CD8-positive, alpha-beta memory T cell (primary cell): ENCODE measurements at places on chromosomes 1 and 21.

DNA sequence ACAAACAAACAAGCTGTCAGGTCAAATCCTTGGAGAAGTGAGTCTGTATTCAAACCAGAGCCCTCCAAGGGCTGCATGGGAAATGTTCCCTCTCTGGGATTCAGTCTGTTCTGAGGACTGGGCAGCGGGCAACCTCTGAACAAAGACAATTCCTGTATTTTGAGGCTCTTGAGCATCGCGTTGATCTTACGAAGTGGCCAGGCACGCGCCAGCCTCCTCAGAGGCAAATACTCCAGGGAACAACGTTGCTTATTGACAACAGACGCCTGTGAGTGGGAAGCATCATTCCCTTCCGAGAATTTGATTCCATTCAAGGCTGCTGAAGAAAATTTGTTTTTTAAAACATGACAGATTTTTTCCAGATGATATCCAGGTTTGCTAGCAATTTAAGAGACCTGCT is 20.0 kb upstream of the TACSTD2 start:
- no peak for DNase-seq

DNA sequence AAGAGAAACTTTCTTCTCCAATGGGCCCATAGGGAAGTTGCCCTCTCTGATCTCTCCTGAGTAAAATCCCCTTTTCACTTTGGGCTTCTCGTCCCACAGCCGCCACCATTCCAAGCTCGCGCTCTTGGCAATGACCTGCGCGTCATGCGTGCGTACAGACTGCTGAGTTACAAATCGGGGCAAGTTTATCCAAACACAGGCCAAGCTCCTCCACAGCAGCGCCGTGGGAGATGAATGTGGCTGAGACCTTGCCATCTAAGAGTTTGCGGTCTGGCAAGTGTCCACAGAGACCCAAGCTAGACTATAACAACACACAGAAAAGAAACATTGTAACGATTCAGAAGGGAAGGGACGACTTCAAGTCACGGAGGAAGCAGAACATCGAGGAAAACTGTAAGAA is 116.3 kb upstream of the SOD1 start:
- DNase-seq: no peak

- DNase-seq: no peak
Observed at GRCh38 chr21:34004013-34004938, 69.1 kb upstream of the MRPS6 start.

GRCh38 chr1:29972421-29973053 is 736.2 kb downstream of the PTPRU start:
- no peak for DNase-seq

GRCh38 chr1:47215713-47216112 is 16.3 kb downstream of the TAL1 start:
- no peak for DNase-seq

- no peak for DNase-seq
Observed at GRCh38 chr1:201594575-201595245, 55.8 kb downstream of the NAV1 start.

- no peak for DNase-seq
Observed at GRCh38 chr1:21077085-21077484, 99.6 kb downstream of the EIF4G3 start.

DNA sequence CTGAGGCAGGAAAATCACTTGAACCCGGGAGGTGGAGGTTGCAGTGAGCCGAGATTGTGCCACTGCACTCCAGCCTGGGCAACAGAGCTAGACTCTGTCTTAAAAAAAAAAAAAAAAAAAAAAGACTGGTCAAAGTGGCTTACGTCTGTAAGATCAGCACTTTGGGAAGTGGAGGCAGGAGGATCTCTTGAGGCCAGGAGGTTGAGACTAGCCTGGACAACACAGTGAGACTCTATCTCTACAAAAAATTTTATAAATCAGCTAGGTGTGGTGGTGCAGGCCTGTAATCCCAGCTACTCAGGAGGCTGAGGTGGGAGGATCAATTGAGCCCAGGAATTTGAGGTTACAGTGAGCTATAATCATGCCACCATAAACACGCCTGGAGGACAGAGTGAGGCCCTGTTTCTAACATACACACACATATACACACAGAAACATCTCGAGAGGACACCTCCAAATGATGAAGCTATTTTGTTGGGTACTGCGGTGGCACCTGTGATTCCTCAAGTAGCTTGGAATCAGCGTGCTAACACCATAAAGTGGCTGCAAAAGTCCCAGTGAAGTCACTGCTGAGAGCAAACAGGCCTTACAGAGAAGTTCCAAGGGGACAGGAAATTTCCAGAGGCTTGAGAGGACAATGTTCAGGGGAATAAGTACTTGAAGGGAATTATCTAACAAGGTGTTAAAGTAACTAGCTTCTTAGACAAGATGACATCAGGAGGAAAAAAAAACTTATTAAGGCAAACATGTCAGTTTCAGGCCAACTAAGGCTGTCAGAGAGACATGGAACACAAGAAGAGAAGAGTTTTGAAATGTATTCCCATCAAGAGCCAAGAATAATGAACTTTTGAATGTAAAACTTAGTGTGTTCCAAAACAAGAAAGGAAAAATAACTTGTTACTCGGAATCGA is 1.3 kb downstream of the NADK start:
- DNase-seq: no peak

GRCh38 chr1:107926436-107927080 is 38.4 kb downstream of the VAV3 start:
- DNase-seq: no peak

DNA sequence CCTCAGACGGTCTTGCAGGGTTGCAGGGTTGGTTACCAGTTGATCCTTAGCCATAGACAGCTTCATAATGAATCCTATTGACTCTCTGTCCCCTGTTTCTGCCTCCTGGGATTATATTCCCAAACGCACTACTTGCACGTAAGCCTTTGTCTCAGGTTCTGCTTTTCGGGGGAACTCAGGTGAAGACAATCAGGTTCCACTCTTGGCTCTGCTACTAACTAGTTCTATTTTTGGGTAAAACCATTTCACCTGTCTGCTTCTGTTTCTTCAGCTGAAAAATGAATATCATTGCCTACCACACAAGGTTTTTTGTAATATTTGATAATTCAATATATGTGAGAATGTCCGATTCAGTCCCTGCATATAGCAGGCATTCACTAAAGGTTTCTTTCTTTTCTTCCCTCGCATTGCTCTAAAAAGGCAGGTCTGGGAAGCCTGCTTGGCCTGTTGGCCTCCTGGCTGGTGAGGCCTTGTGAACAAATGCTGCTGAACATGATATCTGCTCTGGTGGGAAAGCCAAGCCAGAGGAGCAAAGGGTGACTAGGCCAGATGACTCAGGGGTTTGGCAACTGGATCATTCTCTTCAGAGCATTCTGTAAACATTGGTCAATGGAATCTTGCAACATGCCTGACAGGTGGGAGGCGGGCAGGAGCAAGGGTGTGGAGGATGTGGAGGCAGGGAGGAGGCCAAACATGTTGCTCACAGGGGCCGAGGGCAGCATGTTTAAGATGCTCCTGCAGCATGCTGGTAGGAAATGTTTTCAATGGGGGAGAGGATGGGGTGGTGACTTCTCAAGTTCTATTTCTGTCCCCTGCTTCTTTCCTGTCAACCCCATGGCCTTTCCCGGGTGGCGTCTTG is 23.8 kb downstream of the IER5 start:
- DNase-seq: no peak

GRCh38 chr1:67537667-67538018 is 107.4 kb upstream of the SERBP1 start:
- no peak for DNase-seq

- no peak for DNase-seq
Observed at GRCh38 chr1:184861755-184862336, 107.2 kb upstream of the EDEM3 start.

GRCh38 chr1:37238364-37239224 is 204.3 kb upstream of the GRIK3 start:
- DNase-seq: no peak

GRCh38 chr21:29302359-29302875 is 3.7 kb downstream of the BACH1 start:
- no peak for DNase-seq

GRCh38 chr21:34640858-34641257 is 25.9 kb upstream of the RCAN1 start:
- DNase-seq: no peak

DNA sequence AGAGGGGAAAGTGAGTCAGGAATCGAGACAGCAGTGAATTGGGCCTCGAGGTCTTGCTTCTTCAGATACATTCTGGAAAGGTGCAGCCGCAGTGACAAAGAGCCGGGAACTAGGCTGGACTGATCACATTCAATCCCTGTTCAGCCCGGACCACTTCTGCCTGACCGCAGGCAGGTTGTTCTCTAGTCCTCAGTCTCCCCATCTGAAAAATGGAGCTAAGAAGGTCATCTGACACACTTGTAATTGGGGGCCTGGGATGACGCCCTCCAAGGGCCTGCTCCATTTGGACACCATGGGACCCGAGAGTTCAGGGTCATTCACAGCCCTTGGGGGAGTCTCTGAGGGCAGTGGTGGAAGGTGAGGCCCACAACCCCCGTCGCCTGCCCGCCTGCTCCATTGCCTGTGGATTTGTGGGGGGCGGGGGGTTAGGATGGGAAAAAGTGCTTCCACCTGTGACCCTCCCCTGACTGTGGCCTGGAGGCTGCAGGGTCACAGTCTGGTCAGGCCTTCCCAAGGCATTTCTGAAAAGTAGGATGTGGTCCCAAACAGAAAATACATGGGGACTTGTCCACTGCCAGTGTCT is 87.9 kb upstream of the CSF3R start:
- DNase-seq: no peak

- DNase-seq: no peak
Observed at GRCh38 chr1:42259739-42260064, 75.3 kb downstream of the FOXJ3 start.

DNA sequence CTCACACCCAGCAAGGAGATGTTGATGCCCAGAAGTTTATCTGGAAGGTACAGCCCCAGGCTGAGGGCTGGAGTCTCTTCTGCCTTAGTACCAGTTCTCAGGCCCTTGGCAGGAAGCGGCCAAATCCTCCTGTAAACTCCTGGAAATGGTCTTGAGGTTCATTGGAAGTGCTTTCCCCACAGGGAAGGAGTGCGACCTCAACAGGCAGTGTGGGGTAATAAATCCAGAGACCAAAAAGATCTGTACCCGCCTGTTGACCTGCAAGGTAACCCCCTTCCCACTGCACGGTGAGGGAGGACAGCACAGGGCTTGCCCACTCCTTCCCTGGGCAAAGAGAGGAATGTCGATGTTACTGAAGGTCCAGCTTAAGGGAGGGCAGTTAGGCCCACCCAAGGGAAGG is 4.5 kb downstream of the ATXN7L2 start:
- DNase-seq: no peak

GRCh38 chr1:45507893-45508292 is 7.8 kb downstream of the MMACHC start:
- no peak for DNase-seq

- no peak for DNase-seq
Observed at GRCh38 chr1:154151311-154151710, 3.6 kb downstream of the NUP210L start.

GRCh38 chr1:156060937-156061636 is at the start of gene RAB25:
TSS of gene RAB25 (plus strand) at chr1:156061160. CDS start at chr1:156061401, 241 bp downstream.
- no peak for DNase-seq

- DNase-seq: no peak
Observed at GRCh38 chr1:88276163-88276562, 407.9 kb upstream of the PKN2 start.

GRCh38 chr1:234722904-234723720 is 113.1 kb upstream of the IRF2BP2 start:
- DNase-seq: peak; percentile 70

DNA sequence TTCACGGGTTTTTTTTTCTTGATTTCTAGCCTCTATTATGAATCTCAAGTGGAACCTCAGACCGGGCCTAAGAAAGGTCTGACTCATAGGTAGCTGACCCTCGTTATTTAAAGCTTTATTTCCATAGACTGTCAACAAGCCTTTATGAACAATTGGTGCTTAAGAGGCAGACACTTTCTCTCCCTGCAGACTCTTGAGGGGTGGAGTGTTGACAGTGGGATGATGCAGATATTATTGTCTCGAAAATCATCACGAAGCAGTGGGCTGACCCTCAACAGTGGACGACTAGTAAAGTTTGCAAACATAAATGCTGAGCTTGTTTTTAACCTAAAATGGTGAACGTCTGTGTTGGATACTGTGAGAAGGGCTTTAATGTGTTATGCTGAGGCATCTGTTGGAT is 1.8 kb downstream of the SFT2D2 start:
- DNase-seq: no peak

- DNase-seq: peak; percentile 6
Observed at GRCh38 chr1:111334169-111334568, 43.5 kb downstream of the CHIA start.

DNA sequence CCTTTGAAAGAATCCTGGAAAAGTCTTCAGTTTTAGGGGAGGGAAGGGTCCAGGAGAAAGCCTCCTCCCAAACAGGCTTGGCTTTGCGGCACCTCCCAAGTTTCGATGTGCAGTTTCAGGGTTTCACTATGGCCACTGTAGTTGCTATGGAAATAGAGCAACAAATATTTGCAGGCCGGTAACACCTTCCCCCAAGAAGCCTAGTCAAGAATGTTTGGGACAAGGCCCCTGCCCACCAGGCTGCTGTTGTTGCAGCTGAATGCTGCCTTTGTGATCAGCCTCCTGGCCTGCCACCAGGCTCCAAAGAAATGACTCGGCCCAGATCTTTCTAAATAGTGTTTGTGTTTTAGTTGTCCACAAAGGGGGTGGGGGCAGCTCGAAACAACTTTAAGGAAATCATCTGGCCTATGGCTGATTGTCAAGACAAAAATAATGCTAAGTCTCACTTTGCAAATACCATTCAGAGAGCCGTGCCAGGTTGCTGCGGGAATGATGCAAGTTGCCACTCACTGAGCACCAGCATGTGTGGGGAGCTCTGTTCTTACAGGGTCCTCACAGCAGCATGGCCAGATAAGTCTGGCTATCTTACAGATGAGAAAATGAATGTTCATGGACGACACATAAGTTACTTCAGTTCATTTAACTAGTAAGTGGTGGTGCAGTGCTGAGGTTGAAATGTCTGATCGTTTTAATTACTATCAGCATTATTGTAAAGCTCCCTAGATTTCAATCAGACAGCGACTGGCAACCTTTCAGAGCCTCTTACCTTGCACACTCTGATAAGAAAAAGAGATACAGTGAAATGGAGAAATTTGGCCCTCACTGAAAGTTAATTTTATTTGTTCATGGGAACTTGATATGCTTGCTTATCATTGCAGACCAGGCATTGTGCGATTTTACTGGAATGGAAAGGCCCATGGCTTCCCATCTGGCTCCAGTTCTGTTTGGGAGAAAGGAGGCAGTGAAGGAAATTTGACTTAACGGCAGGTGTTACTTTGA is 91.2 kb upstream of the JUN start:
- no peak for DNase-seq

DNA sequence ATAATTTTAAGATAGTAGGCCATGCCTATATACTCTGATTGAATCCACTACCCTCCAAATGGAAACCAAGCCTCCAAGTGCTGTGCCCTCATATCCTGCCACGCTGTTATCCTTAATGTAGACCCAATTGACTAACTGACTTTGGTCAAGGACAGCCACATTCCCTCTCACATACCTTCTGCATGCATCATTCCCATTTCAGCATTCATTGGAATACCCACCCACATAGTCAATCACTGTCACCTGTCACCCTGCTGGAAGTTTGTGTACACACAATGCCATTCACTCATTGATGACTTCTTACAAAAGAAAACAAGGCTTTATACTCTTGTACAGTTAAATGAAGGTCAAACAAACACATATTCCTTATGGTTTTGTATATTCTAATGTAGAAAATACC is 221.1 kb upstream of the PBX1 start:
- DNase-seq: no peak

GRCh38 chr1:216388558-216388957 is 34.7 kb downstream of the USH2A start:
- no peak for DNase-seq

GRCh38 chr1:42927274-42927841 is 31.3 kb downstream of the SLC2A1 start:
- no peak for DNase-seq
